Amniotic stem cell (primary cell): ENCODE measurements at places on chromosomes 12 and 14.

DNA sequence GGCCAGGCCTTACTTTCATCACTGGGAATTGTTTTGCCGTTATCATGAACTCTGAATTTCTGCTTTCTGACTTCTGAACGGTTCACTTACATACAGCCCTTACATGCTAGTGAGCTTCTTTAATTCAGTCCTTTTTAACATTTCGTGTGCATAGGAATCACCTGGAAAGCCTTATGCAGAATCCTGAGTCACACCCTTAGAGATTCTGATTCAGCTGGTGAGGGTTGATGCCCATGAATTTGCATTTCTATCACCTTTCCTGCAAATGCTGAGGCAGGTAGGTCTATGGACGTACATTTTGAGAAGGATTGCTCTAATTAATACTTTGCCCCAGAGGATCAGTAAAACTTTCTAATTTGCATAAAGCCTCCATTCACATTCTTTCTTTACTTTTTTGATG lies 44.0 kb downstream of the PPHLN1 start:
- DNase-seq: no peak

DNA sequence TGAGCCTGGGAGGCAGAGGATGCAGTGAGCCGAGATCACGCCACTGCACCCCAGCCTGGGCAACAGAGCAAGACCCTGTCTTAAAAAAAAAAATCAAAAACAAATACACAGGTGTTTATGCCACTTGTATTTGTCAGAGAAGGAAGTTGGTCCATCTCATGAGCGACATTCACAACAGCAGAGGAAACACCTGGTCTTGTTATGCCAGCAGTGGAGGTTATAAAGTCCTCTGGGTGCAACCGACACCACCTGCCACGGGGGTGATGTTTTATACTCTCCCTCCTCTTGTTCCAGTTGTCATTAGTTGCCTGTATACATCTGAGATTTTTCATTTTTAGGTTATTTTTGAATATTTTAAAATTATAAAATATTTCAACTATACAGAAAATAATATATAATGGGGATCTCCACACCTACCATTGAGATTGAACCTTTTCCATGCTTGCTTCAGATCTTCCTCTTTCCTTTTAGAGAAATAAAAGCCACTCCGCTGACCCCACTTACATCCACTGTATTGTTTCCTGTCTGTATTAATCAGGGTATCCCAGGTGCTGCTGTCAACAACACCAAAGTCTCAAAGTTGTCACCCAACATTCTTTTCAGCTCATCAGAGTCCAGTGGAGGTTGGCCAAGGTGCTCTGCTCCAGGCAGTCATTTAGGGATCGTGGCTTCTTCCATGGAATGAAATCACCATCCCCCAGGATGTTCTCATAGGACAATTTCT lies 65.1 kb downstream of the RNFT2 start:
- no peak for DNase-seq

DNA sequence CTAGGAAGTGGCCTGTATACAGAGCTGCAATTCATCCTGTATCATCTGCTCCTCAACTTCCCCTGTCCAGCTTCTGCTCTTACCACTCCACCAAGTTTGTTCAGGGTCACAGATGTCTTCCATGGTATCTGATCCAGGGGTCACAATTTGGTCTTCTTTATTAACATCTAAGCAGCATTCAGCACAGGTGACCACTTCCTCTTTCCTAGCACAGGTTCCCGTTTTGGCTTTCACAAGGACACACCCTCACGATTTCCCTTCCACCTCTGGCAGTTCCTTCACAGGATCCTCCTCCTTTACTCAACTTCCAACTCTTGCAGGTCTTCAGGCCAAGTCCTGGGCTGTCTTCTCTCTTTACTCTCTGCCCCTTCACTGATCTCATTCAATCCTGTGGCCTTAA lies 93.6 kb downstream of the TTC7B start:
- no peak for DNase-seq

GRCh38 chr14:99604766-99605298 lies 825 bp upstream of the CCDC85C start:
- no peak for DNase-seq

GRCh38 chr12:68479261-68479895 lies 131.3 kb upstream of the RAP1B start:
- peak; percentile 64 for DNase-seq

DNA sequence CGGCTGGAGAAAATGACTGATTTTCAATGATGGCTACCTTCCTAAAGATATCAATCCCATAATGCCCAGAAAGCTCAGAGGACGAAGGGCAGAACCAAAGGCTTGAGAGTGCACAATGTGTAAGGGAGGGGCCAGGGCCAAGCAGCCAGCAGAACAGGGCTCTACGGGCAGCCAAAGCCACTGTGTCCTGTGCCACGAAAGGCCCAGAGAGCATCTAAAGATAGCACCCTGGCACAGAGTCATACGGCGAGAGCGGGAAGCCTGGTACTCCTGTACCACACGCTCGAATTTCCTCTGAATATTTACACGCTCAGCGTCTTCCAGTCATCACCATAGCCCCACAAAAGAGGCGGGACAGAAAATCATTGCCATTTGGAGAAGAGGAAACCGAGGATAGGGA lies 39.5 kb downstream of the PRMT8 start:
- DNase-seq: no peak

DNA sequence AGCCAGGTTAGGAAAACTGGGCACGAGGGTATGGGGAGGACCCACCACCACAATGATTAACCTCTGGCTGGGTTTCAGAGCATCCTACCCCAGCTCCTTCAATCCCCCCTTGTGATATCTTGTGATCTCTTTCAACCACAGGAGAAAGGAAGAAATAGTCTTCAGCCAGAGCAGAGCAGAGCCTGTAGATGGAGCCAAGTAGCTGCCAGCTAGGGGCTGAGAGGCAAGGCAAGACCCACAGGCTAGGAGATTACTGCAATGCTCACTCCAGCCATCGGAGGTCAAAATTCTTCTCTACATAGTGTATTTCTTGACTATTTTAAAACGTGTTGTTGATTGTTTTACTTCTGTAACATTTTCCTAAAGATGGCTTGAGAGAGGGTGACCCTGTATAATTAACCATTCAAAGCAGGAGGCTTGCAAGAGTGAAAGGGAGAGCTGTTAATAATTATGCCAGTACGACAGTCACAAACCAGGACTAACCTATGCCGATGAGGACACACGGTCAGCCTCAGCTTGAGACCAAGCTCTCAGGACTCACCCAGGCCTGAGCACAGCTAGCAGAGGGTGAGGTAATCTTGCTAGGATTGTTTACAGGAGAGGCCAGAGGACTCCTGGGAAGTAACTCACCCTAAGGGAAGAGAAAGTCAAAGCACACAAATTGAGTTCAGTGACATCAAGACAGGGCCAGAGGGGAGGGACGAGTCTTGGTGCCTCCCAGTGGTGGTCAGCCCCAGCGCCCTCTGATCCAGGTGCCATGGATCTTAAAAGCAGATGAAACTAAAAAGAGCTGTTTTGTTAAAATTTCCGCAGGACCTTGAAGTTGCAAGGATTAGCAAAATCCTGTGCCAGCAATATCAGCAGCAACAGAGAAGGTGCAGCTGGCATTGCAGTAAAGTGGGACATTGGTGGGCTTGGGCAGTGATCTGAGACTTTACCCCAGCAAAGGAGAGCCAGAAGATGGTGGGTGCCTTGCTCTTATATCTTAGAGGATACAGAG lies 29.8 kb upstream of the CDKN3 start:
- DNase-seq: no peak

- no peak for DNase-seq
Observed at GRCh38 chr12:113170926-113171325, 14.4 kb downstream of the DDX54 start.

GRCh38 chr12:118326991-118327390 lies 45.7 kb downstream of the TAOK3 start:
- DNase-seq: peak; percentile 12

- DNase-seq: no peak
Observed at GRCh38 chr12:14193639-14194038, 171.8 kb upstream of the ATF7IP start.

DNA sequence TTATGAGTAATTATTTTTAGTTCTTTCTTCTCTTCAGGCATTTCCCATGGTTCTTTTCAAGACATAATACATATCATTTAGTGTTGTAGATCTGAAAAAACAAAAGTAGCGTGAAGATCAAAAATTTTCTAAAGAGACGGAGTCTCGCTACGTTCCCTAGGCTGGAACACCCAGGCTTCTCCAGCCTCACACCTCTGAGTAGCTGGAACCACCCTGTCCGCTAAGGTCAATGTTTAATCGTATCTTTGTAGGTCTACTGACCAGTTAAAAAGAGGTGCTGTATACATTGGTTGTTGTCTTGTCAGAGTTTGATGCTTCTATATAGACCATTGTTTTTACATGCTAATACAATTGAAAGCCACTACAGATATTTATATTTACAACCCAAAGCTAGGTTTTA lies 1.3 kb upstream of the HIF1A start:
- no peak for DNase-seq

GRCh38 chr12:58034311-58034710 lies 92.9 kb downstream of the ATP23 start:
- DNase-seq: no peak

GRCh38 chr12:105596731-105597130 lies 266.2 kb downstream of the C12orf75 start:
- DNase-seq: no peak

- DNase-seq: peak; percentile 62
Observed at GRCh38 chr12:6943722-6944380, at the start of the genes C12orf57 and RNU7-1. TSS of gene C12orf57 (plus strand) at chr12:6944022. CDS start at chr12:6944122, 100 bp downstream. TSS of gene RNU7-1 (plus strand) at chr12:6943816.

- DNase-seq: no peak
Observed at GRCh38 chr14:90968025-90968424, 92.4 kb downstream of the RPS6KA5 start.

- no peak for DNase-seq
Observed at GRCh38 chr14:33806905-33807304, 144.0 kb downstream of the EGLN3 start.

DNA sequence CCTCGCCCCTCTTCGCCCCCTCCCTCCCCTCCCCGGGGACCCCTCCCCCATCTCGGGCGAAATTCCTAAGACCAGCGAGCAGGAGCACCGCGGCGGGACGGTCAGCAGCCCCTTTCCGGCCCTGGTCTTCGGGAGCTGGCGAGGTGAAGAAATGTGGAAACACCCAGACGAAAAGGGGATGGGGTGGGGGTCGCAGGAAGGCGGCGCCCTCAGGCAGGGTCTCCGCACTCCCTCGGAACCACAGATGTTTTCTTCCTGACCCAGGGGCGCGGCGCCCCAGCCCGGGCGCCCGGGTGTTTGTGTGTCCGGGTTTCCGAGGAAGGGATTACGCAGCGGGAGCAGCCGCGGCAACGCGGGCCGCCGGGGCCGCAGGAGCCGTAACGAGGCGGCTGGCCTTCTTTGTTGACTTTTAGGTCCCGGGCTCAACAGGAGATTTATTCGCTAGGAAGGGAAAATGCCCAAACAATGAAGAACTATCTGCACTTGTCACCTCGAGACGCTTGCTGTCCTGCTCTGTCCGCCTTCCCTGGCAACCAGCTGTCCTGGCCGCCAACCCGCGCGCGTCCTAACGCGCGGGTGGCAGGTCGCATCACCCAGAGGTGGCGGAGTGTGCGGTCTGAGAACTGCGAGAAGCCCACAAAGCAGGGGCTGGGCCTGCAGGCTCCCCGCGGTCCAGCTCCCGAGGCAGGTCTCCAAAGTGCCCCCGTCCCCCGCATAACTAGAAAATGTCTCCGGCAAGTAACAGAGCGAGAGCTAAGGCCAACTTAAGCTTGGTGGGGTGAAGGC lies 7.0 kb downstream of the FOXA1 start:
- no peak for DNase-seq

- DNase-seq: no peak
Observed at GRCh38 chr14:81784084-81784483, 250.4 kb upstream of the SEL1L start.

- peak; percentile 15 for DNase-seq
Observed at GRCh38 chr12:84497819-84498218, 414.8 kb downstream of the SLC6A15 start.

GRCh38 chr12:78494911-78495310 lies 369.7 kb upstream of the SYT1 start:
- no peak for DNase-seq

DNA sequence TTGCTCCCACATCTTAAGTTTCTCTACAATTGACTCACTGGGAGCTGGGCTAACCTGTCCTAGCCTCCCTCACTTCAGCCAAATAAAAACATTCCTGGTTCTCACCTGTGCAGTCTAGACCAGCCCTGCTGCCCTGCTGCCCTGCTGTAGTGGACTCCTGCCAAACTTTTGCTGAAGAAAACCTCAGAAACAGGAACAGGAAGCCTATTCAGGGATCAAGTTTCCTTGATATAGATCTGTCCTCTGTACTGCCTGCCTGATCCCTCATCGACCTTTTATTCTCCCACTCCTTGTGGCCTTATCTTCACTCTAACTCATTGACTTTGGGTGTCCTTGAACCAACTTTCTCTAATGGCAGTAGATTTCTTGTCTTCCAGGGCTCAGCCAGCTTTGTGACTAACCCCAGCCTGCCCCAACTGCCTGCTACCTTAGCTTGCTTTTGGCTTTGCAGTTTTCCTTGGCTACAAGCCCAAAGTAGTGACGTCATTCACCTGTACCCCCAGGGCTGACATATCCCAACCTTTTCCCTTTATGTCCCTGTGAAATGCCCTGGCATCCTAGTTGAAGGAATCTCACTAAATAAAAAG lies 234.8 kb downstream of the DUSP6 start:
- DNase-seq: no peak

DNA sequence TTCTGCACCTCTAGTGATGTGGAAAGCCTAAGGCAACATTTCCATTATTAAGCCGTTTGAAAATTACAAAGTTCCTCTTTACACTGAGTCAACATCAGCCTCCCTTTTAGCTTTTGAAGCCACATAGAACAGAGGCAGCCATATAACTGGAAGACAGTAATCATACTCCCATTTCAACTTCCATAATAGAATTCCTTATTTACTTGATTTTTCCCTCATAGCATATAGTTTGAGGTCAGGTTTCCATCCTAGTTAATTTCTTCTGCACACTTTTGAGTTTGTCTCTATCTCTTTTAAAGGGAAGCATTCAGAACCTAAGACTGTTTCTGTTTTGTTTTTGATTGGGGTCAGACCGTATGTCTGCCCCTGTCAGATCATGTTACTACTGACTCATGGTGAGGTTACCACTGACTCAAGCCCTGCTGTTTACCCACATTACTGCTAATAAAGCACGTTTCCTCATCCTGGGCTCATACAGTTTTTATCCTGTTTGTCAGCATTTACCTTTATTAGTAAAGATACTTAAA lies 161.0 kb downstream of the SLC38A4 start:
- DNase-seq: peak; percentile 70

GRCh38 chr12:19263672-19264071 lies 134.1 kb downstream of the PLEKHA5 start:
- no peak for DNase-seq

GRCh38 chr12:3226264-3226663 lies 149.1 kb downstream of the TSPAN9 start:
- no peak for DNase-seq

DNA sequence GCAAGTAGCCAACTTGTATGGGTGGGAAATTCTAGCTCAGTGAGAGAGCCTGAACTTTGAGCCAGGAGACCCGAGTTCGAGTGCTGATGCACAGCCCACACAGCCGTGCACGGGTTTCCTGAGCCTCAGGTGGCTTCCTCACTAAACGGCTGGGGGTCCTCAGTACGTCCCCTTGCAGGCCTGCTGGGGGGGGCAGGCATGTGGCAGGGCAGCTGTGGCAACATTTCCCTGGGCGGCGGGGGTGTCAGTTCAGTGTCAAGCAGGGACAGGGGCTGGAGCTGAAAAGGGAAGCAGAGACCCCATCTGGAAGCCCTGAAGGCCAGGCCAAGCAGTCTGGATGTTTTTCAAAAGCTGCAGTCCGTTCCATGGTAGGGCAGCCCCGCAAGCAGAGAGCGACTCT lies 14.6 kb upstream of the DIO3 start:
- no peak for DNase-seq
